ENCODE measurements at places on chromosomes 2 and 18. TPM values are rescaled to one million over a fixed set of nuclear protein-coding genes. Genes with fewer than 3 reads are reported as not detected.
A peak's percentile ranks its signal among the peaks of the same experiment; 100 is the strongest.

The DSG1 gene
- 0.62 TPM for total RNA-seq

DNA sequence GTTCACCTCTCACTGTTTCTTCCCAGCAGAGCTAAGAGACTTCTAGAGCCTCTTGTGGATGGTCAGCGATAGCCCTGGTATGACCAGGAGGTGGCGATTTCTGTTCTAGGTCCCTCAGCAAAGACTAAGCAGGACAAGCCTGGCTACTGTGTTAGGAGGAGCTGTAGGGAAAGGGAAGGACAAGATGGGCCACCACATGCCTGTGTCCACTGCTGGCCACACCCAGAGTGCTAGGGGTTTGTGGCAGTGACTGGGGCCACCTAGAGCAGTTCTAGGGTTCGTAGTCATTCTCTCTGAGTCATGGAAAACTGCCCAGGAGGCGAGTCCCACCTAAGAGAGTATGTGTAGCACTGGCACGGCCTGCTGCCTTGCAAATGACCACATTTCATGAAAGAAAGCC is 179.4 kb downstream of the ALPK2 start:
- peak overlapping the region; percentile 64 for H3K4me3 ChIP-seq
- DNase-seq: no peak
- H3K27ac ChIP-seq: peak overlapping the region; percentile 97
- no peaks in the 10 kb centered on the region for H3K4me1 ChIP-seq
- no peaks in the 10 kb centered on the region for H3K27me3 ChIP-seq
- peaks cover 36% of the 10 kb centered on the region for H3K36me3 ChIP-seq

GRCh38 chr2:240435948-240436682 is 652 bp downstream of the GPC1 start:
- peak; percentile 60 for DNase-seq
- no peaks in the 10 kb centered on the region for H3K36me3 ChIP-seq
- no peak overlapping the region for H3K27ac ChIP-seq
- H3K4me1 ChIP-seq: peaks cover 4% of the 10 kb centered on the region
- peak overlapping the region; percentile 71 for H3K4me3 ChIP-seq

DNA sequence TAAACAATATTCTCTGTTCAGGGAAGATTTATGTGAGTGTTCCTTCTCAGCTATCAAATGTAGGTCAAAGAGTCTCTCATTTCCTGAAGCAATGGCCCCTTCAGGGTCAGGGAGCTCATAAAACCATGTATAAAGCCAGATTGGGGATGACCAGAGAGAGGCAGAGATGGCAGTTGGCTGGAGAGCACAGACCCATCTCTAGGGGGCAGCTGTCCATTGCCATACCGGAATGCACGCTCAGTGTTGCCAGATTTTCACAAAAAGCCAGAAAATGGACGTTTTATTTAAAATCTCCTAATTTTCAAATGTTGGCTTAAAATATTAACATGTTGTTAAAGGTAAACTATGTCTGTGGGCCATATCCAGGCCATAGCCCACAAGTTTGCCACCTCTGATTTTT is 1920.7 kb upstream of the CELF4 start:
- no peak overlapping the region for H3K4me3 ChIP-seq
- H3K36me3 ChIP-seq: no peaks in the 10 kb centered on the region
- H3K27ac ChIP-seq: no peak overlapping the region
- no peaks in the 10 kb centered on the region for H3K4me1 ChIP-seq
- H3K27me3 ChIP-seq: no peaks in the 10 kb centered on the region
- no peak for DNase-seq

- no peaks in the 10 kb centered on the region for H3K27me3 ChIP-seq
- no peaks in the 10 kb centered on the region for H3K36me3 ChIP-seq
- no peak overlapping the region for H3K4me3 ChIP-seq
- no peaks in the 10 kb centered on the region for H3K4me1 ChIP-seq
These were observed 73.6 kb downstream of the DDX1 start for GRCh38 chr2:15665067-15665942.

DNA sequence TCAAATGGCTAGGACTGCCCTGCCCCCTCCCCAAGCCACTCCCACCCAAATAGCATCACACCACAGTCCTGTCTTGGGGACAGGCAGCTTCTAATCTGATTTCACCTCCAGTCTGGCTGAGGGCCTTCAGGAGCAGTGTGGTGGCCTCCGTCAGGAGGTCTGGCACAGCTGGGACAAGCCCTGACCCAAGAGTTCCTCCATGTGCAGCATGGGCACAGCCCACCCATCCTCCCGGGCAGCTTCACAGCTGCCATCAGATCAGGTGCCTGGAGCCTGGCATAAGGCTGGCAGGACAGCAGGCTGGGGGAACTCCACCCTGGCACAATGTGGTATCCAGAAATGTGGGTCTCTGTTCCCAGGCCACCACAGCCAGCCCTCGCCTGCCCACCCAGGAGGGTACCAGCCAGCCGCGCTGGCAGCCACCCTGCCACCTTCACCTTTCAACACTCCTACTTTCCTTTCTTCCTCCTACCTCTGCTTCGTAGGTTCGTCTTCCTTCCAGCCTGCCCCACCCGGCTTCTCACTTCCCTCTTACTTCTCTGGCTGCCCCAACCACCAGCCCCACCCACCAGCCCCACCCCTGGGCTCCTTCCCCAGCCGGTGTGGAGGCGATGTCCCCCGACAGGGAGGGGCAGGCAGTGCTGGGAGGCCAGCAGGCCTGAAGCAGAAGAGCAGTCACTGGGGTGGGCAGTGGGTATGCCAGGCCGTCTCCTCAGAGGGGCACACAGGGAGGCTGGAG is at the start of gene CAPG:
CAPG (minus strand) TSS at position 522 of the 739 bp plus-strand sequence. CDS start 8,221 bp downstream, outside the sequence.
- no peaks in the 10 kb centered on the region for H3K27me3 ChIP-seq
- DNase-seq: peak; percentile 62
- H3K27ac ChIP-seq: peak within 1 kb of the TSS; percentile 29
- no peaks in the 10 kb centered on the region for H3K4me1 ChIP-seq

- H3K36me3 ChIP-seq: no peaks in the 10 kb centered on the region
- no peak for DNase-seq
- H3K27ac ChIP-seq: no peak overlapping the region
These were observed 88.0 kb downstream of the LTBP1 start for GRCh38 chr2:33034784-33035183.

The KIAA2012 gene
- total RNA-seq: 0.50 TPM

DNA sequence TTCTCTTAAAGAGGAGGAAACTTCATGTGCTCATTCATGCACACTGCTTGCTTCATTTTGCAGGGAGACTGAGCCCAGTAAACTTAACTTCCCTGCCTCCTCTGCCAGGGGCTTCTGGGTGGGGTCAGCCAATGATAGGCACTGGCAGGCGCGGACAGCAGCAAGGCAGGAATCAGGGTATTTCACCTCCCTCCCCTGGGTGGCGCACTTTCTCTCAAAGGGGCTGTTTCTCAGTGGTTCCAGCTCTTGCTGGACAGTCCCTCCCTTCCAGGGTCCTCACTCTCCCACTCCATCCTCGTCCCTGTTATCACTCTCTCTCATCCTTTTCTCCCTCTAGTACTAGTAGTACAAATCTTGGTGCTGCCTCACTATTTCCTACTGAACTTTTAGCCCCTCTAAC is 320.5 kb upstream of the ZNF521 start:
- H3K4me1 ChIP-seq: no peaks in the 10 kb centered on the region
- no peak overlapping the region for H3K27ac ChIP-seq
- no peaks in the 10 kb centered on the region for H3K27me3 ChIP-seq

DNA sequence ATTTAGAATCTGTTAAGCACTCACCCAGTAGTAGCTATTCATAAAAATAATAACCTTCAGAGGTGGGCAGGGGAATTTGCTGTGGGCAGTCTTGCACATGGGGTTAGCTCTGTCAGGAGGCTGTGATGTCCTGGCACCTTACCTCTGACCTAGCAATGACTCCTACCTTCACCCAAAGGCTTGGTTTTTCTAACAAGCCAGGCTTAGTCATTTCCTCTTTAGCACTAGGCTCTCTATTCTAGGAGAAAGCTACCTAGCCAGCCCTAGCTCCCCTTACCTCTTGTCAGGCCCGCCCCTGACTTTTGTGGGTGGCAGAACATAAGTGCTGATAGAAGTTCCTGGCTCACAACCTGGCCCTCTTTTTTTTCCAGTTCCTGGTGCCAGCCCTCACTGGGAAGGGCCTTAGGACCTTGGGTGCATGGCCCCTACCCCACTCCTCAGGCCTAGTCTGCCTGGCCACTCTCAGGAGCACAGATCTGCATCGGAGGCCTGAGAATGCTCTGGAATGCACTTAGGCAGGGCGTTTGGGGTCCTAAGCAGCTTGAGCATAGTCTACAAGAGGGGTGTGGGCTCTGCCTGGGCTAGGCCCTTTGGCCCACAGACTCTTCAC is 17.7 kb downstream of the CPLX4 start:
- no peak overlapping the region for H3K27ac ChIP-seq
- H3K36me3 ChIP-seq: no peaks in the 10 kb centered on the region
- H3K4me1 ChIP-seq: no peaks in the 10 kb centered on the region
- H3K4me3 ChIP-seq: no peak overlapping the region
- no peaks in the 10 kb centered on the region for H3K27me3 ChIP-seq
- DNase-seq: no peak

- no peaks in the 10 kb centered on the region for H3K27me3 ChIP-seq
- H3K36me3 ChIP-seq: no peaks in the 10 kb centered on the region
- no peak for DNase-seq
- no peaks in the 10 kb centered on the region for H3K4me1 ChIP-seq
These were observed 228.5 kb downstream of the TTC32 start for GRCh38 chr2:19673213-19673791.

GRCh38 chr2:30463535-30463934 is 16.5 kb downstream of the LCLAT1 start:
- H3K36me3 ChIP-seq: no peaks in the 10 kb centered on the region
- H3K4me3 ChIP-seq: no peak overlapping the region
- no peaks in the 10 kb centered on the region for H3K27me3 ChIP-seq
- no peaks in the 10 kb centered on the region for H3K4me1 ChIP-seq

The PLEK gene
- total RNA-seq: 7.3 TPM

DNA sequence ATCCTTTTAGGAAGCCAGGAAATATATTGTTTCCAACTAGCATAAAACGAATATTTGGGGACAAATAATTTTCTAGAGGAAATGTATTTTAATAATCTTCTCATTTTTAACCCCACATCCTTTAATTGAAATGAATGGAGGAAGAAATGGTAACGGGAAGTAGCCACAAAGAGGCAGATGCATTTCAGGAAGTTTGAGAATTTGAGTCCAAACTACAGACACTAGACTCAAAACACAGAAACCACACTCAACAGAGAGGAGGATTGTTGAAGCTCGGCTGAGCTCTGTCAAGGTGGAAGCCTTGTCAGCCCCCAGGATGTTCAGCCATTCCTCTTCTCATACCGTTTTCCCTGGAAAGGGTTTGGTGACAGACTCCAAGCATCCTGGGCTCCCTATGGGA is 288.5 kb downstream of the NAPG start:
- H3K27ac ChIP-seq: no peak overlapping the region
- H3K27me3 ChIP-seq: no peaks in the 10 kb centered on the region
- no peak for DNase-seq
- H3K4me1 ChIP-seq: no peaks in the 10 kb centered on the region

DNA sequence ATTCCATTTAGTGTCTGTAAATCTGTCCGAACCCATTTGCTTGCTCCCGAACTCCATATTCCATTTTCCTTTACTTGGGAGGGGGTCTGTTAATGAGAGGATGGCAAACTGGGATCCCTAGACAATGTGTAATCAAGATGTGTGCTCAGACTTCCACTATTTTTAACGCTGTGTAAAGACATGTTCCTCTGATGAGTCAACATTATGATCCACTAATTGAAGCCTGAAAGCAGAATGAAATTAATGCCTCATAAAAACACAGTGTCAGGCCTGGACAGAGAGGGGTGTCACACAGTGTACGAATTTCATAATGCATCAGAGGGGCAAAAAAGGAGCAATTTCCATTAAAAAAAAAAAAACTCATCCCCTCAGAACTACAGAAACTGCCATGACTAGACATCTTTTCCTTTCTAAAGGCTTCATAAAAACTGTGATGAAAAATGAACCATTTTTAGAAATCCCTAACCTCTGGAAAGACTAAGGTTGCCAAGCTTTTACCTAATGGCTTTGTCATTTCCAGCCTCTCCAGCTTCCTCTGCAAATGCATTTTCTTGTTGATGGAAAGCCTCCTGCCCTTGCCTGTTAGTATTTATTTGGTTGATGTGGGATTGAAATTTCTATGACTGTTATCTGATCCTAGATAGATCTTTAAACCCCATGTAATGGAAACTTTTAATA is 209.2 kb upstream of the DCC start:
- no peaks in the 10 kb centered on the region for H3K4me1 ChIP-seq
- no peak overlapping the region for H3K4me3 ChIP-seq
- H3K36me3 ChIP-seq: no peaks in the 10 kb centered on the region
- H3K27me3 ChIP-seq: no peaks in the 10 kb centered on the region
- no peak for DNase-seq

The GRB14 gene
- 28.7 TPM for total RNA-seq

DNA sequence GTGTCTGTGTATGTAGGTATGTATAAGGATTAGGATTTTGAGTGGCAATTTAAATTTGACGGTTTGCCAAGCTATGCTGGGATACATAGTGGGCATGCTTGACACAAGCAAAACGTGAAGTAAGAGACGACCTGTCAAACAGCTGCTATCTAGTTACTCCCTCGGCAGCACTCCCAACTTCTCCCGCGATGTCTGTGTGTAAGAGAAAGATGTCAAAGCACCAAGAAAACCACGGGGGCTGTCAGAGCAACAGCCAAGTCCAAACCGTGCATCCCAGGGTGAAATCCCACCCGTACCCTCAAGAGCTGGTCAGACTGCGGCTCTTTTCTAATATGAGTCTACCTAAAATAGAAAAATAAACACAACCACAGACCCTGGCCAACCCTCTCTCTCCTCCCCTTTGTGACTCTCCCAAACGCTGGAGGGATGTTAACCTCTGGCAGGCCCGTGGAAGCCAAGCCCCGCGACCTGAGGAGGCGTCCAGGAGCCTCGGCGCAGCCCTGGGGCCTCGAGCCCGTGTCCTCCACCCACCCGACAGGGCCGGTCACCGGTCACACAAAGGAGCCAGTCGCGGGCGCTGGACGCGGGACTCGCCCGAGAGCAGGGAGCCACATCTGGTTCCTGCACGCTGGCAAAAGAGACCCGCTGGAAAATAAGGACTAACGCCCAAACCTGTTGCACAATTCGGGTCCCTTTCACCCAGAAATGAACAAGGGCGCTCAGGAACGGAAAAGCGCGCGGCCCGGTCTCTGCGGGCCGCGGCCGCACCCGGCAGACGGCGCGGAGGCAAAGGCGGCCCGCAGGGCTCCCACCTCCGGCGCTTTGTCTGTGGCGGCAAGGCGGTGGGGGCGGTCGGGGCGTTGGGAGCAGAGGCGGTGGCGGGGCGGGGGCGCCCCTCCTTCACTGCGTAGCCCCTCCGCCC is 925 bp downstream of the SESTD1 start:
- no peaks in the 10 kb centered on the region for H3K27me3 ChIP-seq
- no peaks in the 10 kb centered on the region for H3K36me3 ChIP-seq
- H3K4me3 ChIP-seq: peak overlapping the region; percentile 54
- DNase-seq: peak; percentile 69
- H3K27ac ChIP-seq: peak overlapping the region; percentile 77

GRCh38 chr2:84429328-84429727 is 29.8 kb downstream of the SUCLG1 start:
- H3K4me3 ChIP-seq: no peak overlapping the region
- H3K4me1 ChIP-seq: peaks cover 15% of the 10 kb centered on the region
- H3K36me3 ChIP-seq: peaks cover 47% of the 10 kb centered on the region
- no peaks in the 10 kb centered on the region for H3K27me3 ChIP-seq
- no peak for DNase-seq

DNA sequence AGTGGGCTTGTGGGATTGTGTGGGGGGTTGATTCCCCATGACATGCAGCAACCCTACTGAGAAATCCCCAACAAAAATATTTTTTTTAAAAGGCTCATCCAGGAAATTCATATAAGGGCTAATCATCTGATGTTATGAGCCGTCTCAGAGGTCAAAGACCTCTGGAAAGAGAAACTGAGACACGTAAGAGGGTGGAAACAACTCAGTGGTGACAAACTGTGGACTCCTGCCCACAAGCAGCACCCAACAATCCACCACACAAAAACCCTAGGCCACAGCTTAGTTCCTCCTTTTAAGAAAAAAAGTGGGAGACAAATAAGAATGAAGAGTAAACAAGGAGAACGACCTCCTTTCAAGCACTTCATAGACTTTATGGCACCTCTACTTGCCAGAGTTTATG is 1096.1 kb upstream of the NRXN1 start:
- H3K4me3 ChIP-seq: no peak overlapping the region
- H3K27ac ChIP-seq: no peak overlapping the region
- DNase-seq: no peak
- no peaks in the 10 kb centered on the region for H3K36me3 ChIP-seq
